NCI-H1417 (cell line): ENCODE measurements at places on chromosomes 1 and 21.
A peak's percentile ranks its signal among the peaks of the same experiment; 100 is the strongest.

DNA sequence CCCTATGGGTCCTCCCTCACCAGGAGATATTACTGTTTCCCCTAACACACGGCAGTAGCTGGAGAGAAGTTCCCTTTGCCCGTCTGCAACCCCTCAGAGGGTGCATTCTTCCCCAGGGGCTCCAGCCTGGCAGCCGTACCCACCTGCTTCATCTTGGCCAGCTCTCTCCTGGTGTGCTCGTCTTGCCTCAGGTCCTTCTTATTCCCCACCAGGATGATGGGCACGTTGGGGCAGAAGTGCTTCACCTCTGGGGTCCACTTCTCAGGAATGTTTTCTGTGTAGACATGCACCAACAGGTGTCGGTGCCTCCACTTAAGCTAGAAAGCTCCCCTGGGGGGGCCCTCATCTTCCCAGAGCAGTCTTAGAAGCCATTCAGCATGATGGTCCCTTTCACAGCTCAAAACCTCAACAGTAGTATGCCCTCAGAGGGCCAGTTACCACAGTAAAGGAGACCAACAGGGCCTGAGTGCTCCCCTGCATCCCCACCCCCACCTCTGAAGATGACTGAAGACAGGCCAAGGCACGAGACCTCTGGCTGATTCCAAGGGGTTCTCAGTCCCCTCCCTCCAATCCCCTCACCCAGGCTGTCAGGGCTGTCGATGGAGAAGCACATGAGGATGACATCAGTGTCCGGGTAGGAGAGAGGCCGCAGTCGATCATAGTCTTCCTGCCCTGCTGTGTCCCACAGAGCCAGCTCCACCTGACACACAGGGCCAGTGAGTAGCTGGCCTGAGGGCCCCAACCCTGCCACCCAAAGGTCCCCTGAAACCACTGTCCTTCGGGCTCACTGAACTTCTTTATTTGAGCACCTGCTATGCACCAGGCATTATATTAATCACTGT lies 4.3 kb downstream of the RHOC start:
- DNase-seq = no peak

- no peak for DNase-seq
Observed at GRCh38 chr1:109937738-109938137, 27.1 kb downstream of the CSF1 start.

DNA sequence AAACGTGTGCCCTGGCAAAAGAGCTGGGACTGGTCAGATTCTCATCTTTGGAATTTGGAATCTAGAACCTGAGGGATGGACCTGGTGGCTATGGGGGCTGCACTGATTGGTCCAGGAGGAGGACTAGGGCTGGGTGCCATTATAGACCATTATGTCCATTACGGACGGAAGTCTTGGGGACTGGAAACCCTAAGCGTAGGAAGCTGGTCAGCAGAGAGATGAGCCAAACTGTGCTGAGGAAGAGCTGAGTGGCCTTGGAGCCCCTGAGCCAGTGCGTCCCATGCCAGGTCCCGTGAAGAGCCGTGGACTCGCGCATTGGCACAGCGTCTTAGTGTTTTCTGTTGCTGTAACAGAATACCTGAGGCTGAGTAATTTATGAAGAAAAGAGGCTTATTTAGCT lies 10.0 kb downstream of the MRAP start:
- DNase-seq = no peak

DNA sequence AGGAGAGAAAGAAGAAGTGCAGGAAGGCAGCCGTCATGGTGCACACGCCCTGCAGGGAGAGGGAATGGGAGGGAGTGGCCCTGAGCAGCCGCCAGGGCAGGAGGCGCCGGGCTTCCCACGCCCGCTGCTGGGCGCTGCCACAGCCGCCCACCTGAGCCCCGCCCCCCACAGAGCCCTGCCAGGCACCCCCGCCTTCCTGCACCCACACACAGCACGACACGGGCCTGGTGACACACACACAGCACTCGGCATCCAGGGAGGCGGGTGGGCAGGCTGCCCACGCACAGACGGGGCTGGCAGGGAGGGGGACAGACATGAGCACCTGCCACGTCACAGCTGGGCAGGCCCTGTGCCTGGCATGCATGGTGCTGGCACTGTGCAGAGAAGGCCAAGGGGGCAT lies 27.5 kb downstream of the ADGRB2 start:
- DNase-seq = no peak

DNA sequence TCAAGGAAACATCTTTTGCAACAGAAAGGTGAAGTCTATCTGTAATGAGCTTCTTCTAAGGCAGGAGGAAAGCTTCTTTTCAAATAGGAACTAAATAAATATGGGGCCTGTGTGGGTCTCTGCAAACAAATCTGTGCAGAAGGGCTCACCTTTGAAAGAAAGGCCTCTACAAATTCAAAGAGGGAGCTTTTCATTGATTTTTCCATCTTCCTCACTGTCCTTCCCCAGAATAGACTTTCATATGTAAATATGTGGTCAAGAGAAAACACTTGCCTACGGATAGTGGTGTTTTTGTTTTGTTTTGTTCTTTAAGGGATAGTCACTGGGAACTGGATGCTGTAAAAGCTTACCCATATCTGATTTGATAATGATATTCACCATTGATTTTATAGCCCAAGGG lies 223.4 kb downstream of the DSCAM start:
- no peak for DNase-seq

- DNase-seq = no peak
Observed at GRCh38 chr1:190908691-190909090, 431.0 kb upstream of the BRINP3 start.

DNA sequence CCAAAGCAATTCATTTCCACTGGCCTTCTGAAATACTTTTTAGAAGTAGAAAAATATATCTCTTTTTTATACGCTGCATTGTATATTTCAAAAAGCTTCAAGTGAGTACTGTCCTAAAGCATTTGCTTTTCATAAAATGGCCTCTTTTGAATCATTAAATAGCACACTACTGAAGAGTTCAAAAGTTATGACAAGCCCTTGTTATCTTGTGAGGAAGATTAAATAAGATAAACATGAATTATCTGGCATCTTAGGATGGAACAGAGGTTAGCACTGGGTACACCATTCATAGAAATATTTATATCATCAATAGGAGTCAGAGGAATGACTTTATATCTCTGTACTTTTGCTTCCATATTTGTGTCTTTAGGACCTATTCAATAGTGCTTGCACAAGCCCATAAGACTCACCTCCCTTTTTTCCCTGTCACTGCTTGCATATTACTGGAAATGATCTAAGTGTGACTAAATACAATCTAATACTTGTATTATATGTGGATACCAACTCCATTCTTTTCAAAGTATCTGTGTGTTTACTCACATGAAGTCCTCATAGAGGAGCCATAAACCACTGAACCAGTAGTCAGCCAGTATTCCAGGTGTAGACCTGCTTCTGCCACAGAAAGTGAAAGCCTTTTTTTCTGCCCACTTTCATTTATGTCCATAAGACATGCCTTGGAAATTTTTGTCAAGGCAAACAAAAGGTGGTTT lies 274.2 kb upstream of the C1orf105 start:
- DNase-seq = no peak

GRCh38 chr1:159088050-159088449 lies 11.5 kb upstream of the AIM2 start:
- no peak for DNase-seq

DNA sequence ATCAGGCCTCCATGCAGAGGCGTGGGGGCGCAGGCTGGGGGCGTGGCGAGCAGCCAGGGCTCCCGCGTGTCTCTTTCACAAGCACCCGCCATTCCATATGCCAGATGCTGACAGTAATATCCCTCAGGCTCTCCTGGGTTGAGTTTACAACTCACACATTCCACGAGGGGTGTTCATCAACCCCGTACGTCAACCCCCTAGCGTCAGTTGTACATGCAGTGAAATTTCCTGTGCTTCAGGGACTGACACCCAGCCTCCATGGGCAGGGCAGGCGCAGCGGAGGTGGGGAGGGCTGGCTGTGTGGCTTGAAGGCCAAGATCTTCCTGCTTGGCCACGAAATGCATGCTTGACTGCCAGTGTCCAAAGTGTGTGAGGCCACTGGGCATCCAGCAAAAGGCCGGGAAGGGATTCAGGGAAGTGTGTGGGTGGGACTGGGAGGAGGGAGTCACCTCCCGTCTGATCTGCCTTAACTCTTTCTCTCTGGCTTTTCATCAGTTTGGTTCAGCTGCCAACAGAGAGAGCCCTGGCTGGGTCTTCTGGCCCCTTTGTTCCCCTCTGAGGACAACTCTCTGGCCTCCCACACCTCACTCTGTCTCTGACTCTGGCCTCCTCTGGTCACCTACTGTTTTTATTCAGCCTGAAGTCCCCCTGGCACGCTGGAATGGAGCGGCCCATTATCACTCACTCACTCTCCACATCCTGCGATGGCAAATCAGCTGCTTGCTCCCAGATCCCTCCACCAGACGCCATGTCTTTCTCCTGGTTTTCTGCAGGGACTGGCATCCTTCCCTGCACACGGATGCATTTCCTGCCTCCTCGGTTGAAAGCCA lies 33.8 kb downstream of the CLIC6 start:
- DNase-seq = no peak

DNA sequence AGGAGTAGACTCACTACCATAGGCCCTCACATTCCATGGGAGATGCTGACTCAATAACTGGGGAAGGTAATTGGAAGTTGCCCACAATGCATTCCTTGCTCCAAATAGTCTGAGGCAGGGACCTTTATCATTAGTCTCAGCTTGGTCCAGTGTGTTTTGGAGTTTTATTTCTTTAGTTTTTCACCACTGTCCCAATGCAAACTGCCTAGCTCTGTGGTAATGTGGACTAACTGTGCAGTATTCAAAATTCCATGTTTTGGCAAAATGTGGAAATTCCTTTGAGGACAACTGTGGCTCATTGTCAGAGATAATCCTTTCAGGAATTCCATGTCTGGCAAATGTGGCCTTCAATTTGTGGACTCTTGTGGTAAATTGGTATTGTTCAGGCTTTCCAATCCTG lies 78.1 kb upstream of the PAPPA2 start:
- DNase-seq = no peak

- DNase-seq = peak; percentile 75
Observed at GRCh38 chr1:117067533-117068370, 7.6 kb downstream of the TTF2 start.

DNA sequence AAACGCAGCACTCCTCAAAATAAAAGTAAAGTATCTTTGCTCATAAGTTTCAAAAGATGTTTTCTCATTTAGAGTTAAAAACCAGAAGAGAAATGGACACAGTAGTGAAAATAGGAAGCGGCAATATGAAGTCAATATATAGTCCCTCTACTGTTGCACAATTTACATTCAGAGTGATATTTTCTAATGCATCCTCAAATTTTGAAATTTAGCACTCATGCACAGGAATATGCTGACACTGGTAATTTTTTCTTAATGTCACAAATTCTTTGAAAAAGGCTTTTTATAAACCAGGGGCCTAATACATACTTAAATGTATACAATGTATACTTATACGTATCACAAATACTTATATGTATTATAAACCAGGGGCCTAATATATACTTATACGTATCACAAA lies 19.5 kb downstream of the ST7L start:
- DNase-seq = no peak

- no peak for DNase-seq
Observed at GRCh38 chr1:28601696-28602095, 9.6 kb downstream of the RAB42 start.

DNA sequence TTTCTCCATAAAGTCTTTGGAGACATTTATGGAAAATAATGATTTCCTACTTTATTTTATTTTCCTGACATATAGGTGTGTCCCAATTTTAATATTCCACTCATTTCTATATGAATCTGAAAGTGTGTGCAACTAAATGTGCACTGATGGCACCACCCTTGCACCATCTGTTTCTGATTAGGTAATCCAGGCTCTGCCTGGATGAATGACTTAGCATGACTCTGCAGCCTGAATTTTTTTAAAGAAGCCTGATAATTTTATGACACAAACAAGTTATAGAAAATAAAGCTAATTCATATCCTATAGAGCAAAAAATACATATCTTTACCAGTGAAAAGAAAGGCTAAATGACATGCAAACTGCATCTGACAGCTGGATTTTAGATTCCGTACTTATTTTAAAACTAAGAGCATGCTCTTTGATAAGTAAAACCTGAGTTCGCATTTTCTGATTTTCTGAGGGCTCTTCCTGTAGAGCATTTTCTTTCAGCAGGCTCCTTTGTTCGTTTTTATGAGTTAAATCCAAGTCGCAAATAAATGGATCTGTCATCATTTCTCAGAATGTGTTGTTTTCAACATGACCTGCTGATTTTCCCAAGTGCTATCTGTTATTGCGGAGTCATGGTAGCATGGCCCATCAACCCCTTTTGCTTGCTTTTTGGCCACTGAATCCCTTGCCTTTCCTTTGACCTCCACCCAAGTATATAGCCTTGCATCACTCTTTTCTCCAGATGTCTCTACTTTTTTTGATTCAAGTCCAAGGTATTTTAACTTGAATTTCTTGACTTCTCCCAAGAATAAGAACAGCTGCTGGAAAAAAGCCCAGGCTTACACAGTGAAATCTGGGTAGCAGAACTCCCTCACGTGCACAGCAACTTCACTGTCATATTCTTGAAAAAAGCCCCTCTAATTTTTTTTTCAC lies 52.8 kb upstream of the LYPLAL1 start:
- DNase-seq = no peak

DNA sequence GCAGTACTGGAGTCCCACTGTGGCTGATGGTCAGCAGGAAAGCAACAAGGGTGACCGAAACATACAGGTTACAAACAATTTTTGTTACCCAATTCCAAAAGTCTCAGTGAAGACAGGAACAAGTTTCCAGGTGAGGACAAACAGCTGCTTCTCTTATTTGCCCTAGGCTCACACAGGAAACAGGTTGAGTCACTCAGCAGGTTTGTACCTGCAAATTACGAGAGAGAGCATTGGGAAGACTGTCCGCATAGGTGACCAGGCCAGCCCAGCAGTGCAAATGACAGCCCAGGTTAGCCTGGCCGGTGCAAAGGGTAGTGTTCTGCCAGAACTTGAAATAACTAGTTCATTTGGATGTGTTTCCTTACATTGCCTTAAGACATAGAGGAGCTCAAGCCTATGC lies 40.0 kb upstream of the DSCAM start:
- peak; percentile 21 for DNase-seq

DNA sequence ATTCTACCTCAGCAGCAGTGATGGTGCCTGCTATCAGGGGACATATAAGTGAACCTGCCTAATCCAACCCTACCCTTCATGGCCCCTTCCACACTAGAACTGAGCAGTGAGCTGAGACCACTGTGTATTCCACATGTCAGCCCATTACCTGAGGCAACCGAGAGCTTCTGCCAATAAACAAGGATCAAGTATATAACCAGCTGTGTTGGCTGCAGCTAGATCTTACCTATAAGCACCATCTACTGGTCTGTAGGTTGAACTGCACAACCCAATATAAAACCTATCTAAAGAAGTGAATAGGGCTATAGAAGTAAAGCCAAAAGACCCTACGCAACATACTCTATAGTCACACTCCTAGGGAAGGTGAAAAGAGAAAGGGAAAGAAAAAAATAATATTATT lies 376.9 kb downstream of the HHIPL2 start:
- no peak for DNase-seq

DNA sequence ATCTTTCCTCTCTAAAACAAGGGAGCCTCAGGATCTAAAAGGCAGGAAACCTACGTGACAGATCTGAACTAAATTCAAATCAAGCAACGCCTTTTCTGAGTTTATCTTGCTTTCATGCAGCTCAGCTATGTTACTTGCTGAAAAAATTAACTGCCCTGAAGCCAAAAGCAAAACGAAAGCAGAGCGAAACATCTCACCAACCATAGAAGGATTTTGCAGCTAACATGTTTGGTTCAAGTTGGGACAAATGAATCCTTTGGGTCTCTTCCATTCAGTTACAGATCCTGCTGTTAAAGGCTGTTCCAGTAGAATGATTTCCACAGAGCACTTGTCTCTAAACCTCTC lies 482 bp downstream of the SLC2A5 start:
- DNase-seq = no peak
